Nucleus accumbens (tissue), 56 donors: ENCODE measurements at places on chromosomes 12 and 14.

DNA sequence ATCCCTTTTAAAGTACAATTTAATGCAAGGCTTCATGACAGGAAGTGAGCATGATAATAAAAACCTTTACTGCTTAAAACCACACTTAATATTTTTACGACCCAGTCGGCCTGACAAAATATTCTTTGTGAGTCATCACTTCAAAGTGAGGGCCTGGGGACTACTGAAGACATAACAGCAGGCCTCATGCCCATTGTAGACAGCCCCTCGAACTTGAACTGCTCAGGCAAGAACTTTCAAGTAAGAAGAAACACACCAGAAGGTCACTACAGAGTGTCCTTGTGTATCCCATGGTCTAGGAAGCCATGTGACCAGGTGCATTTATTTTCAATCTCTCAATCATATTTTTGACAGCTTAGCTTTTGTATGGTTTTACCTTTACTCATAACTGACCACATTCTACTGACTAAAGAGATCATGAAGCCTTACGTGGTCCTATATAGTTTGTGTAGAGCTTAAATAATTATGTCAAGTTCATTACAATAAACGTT is 61.4 kb upstream of the MANSC4 start:
- no peak for DNase-seq

GRCh38 chr12:93850481-93851256 is 173.5 kb downstream of the CRADD start:
- no peak for DNase-seq

DNA sequence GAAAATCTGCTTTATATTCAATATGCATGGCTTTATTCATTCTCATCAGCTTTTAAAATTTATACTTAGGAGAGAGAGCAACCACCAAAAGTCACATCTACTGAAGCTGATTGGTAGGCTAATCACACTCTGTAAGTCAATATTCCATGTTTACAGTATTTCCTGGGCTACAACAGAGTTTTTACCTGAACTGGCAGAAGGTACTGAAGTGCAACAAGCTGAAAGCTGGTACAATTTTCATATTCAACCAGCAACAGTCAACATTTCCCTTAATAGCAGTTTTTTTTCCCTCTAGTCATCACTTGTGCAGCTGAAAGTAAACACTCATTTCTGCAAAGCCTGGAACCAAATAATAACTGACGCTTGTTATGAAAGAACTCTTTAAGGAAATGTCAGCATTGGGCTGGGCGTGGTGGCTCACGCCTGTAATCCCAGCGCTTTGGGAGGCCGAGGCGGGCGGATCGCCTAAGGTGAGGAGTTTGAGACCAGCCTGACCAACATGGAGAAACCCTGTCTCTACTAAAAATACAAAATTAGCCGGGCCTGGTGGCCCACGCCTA is 12.9 kb downstream of the BRAP start:
- DNase-seq = no peak

- no peak for DNase-seq
These were observed 134.0 kb downstream of the GPR135 start for GRCh38 chr14:59331217-59331616.

- DNase-seq = no peak
These were observed 11.5 kb downstream of the LIMA1 start for GRCh38 chr12:50271724-50272247.

DNA sequence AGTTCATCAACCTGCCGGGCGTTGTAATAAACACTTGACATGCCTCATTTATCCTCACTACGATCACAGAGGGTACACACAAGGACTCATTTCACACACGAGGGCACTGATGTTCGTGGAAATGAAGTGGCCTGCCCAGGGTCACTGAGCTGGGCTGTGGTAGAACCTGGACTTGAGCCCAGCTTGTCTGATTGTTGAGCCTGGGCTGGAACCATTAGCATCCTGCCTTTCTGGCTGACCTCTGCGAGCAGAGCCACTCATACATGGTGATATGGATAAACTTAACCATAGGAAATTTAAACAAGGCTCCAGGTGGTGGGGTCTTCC is 16.6 kb upstream of the JDP2 start:
- no peak for DNase-seq

- DNase-seq = peak; percentile 47
These were observed 2.7 kb upstream of the CDKN1B start for GRCh38 chr12:12714276-12715021.

GRCh38 chr12:84537666-84538065 is 374.9 kb downstream of the SLC6A15 start:
- no peak for DNase-seq
